ENCODE measurements at places on chromosomes 2 and 18.
A peak's percentile ranks its signal among the peaks of the same experiment; 100 is the strongest.

DNA sequence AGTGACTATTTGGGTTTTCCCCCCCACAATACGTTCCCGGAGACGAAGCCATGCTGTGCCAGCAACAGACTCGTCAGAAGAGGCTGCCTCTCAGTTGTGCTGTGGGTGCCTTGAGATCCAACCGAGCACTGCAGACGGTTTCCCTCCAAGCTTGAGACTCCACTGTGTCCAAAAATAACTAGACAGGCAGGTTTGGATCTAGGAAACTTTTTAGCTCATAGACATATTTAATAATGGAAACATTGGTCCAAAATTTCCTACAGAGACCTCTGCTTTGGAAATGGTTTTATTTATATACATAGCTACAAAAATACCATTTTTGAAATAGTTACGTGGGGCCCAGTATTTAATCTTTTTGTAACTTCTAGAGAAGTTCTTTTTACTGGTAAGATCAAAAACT, 63.1 kb upstream of the SPATS2L start:
- DNase-seq: no peak

DNA sequence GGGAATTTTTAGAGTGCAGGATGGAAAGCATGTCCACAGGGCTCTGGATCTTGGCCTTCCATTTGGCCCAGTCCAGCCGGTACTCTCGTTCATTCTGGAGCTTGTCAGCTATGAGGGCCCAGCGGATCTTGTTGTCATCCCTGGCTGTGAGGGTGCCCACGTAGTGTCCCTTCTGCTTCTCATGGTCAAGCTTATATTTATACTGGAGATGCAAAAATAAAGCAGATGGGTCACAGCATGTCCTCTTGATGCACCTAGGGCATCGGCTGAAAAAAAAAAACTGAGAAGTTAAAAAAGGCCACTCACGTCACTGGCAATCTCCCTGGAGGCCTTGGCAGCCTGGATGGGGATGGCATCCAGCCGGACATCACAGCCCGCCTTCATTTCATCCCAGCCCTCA, 160.5 kb downstream of the RIF1 start:
- DNase-seq: no peak

DNA sequence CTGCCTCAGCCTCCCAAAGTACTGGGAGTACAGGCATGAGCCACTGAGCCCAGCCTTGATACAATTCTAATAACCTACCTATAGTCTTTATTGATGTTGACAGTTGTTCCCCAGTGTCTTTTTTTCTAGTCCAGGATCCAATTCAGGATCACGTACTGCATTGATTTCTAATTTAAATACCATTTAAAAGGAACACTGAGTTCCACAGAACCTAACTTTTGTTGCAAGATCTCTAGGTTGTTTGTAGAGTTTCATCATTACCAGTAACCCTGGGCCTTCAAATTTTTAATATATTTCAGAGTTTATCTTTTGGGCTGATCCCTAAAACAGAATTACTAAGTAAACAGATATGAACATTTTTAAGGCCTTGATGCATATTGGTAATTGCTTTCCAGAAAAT, 21.1 kb upstream of the TMBIM1 start:
- no peak for DNase-seq

GRCh38 chr18:9974279-9974915, 60.6 kb downstream of the VAPA start:
- no peak for DNase-seq

DNA sequence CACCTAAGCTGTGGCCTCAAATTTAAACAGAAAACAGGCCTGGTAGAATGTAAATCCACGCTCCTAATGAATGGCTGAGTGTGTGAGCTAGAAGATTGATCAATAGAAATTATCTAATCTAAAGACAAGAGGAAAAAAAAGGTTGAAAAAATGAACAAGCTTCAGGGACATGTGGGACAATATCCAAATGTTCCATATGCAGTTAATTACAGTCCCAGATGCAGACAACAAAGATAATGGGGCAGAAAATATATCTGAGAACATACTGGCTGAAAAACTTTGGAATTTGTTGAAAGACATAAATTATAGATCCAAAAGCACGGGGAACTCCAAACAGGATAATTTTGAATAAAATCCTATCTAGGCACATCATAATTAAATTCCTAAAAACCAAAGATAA, 186.7 kb upstream of the SIX2 start:
- no peak for DNase-seq

DNA sequence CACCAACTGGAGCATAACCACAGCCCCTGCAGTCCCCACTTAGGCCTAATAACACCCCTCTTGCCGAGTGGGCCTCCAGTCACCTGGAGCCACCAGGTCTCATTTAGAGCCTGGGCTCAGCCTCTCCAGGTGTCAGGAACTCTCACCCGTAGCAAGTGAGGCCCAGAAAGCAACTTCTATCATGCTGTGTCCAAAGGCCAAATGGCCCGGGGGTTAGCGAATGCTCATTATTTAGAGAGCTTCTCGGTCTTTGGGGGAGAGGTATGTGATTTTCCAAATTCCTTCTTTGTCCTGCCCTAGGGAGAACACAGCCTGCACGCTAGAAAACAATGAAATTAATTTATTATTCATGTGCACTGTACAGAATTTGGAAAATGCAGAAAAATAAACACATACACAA, 109.9 kb upstream of the PTPRM start:
- DNase-seq: no peak

- DNase-seq: no peak
Observed at GRCh38 chr2:129061069-129061768, 742.6 kb upstream of the HS6ST1 start.

DNA sequence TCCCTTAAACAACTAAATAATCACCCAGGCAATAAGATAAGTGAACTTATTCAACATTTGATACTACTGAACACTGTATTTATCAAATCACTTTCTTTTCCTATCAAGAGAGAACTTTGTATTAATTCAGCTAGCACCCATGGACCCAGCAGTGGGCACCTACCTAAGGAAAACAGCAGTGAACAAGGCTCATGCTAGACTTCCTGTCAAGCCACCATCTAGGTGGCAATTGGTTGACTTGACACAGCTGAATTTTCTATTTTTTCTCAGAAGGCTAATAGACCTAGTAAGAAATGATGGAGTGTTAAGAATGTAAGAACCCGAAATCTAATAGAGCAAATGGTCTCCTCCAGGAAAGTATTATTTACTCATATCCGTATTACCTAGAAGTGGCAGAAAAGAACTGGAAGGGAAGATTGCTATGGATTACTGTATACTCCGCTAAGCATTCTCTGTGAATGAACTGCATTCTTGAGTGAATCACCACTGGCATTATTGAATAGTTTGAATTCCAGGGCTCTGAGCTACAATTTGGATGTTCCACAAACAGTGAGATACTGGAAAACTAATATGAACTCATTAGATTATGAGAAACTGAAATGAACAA, 988.2 kb upstream of the CDH2 start:
- DNase-seq: no peak

- no peak for DNase-seq
Observed at GRCh38 chr2:149747456-149747855, 159.9 kb upstream of the MMADHC start.

GRCh38 chr2:132936791-132937190, 266.8 kb upstream of the LYPD1 start:
- no peak for DNase-seq

DNA sequence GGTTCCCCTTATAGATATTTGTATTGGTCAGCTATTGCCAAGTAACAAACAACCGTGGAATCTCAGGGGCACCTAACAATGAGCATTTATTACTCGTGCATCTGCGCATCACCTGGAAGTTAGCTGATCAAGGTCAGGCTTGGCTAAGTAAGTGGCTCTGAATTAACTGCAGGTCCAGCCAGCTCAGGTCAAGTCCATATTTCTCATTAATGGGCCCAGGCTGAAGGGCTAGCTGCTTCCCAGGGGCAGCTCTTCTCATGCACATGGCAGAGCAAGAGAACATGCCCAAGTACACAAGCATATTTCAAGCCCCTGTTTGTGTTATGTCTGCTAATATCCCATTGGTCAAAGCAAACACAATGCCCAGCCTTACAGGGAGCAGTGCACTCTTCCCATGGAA, 7.8 kb upstream of the DGUOK start:
- DNase-seq: no peak

DNA sequence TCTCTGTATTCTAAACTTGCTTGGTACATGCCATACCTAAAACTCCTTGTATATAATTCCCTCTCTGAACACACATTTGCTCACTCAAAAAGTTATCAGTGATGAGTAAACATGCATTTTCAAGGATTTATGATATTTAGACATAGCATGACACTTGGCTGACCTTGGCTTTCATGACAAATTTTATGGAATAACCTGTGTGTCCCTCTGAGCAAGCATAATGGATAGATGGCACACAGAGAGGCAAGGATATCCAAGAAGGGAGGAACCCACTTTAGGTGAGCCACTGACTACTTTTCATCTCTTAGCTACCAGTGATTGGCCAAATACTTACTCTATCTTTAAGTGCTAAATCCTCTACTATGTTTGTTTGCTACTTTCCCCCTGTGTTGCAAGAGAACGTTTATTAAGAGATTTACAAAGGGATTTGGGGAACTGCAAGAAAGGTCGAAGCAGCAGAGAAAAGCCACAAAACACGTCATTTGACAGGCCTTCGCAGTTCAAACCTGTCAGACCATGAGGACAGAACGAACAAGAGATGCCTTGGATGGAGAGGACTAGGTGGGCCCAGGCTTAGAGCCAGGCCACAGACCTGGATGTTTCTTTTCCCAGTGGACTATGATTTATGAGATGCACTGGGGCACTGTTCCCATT, 379.9 kb downstream of the NBAS start:
- DNase-seq: no peak

GRCh38 chr18:8948471-8949149, 153.9 kb upstream of the NDUFV2 start:
- peak; percentile 63 for DNase-seq

DNA sequence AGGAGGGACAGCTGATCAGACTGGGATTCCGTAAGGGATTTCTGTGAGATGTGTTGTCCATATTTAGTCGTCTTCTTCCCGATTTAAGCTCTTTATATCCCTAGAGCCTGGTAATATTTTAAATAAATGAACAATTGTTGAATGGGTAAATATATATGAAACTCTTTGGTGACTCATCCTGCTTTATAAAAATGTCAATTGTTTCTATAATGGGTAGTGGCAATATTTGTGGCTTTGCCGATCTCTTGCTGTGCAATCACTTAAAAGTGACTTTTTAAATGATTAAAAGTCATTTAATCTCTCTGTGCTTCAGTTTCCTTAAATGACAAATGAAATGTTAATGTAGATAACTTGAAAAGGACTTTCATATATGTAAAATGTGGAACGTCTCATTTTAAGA, 339.2 kb downstream of the RNF144A start:
- DNase-seq: no peak

- no peak for DNase-seq
Observed at GRCh38 chr2:241309684-241310117, 5.8 kb downstream of the HDLBP start.

- no peak for DNase-seq
Observed at GRCh38 chr2:113195923-113196501, 22.2 kb downstream of the PSD4 start.

- no peak for DNase-seq
Observed at GRCh38 chr2:227870710-227871374, 589 bp upstream of the DAW1 start.

- DNase-seq: no peak
Observed at GRCh38 chr2:142786918-142787702, 90.4 kb upstream of the KYNU start.

DNA sequence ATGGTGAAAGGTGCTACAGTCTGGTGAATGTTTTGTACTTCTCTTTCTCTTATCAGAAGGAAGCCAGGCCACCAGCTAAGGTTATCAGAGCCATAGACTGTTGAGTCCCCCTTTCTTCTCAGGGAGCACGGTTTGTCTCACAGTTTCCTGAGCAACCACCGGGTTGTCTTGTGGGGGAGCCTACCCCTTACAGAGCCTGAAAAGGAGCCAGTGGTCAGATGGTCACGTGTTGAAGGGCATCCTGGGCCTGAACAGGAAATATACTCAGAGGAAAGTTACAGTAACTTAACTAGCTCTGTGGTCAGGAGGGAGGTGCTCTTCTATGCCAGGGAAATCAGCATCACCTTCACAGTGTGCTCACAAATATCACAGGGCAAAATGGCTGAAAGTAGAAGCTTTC, 11.6 kb downstream of the CD28 start:
- no peak for DNase-seq

GRCh38 chr2:215917953-215918620, 95.3 kb downstream of the MREG start:
- DNase-seq: no peak

GRCh38 chr2:238727585-238728329, 120.1 kb upstream of the TWIST2 start:
- DNase-seq: no peak

DNA sequence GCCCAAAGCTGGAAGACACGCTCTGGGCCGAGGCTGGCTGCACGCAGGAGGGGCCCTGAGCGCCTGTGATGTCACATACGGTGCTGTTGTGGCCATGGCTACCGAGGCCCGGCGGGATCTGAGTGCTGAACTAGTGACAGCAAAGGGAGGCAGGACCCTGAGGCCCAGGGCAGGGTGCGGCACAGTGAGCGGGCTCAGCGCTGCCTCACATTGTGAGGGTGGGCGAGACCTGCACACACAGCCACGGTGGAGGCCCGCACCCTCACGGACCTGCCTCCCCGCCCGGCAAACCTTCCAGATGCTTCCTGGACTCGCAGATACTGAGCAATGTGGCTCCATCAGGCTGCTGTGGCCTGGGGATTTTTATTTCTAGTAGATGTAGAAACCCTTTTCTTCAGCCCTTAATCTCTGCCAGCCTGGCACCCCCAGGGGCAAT, 133.8 kb upstream of the CTDP1 start:
- no peak for DNase-seq

All from DMS53 (cell line).